ENCODE measurements at places on chromosomes 4 and X.

- DNase-seq = no peak
Observed at GRCh38 chr4:184174571-184175488, 42.8 kb downstream of the ENPP6 start.

- no peak for DNase-seq
Observed at GRCh38 chr4:87316961-87317360, 5.7 kb downstream of the HSD17B13 start.

GRCh38 chr4:82648356-82648755, 86.6 kb upstream of the TMEM150C start:
- no peak for DNase-seq

- no peak for DNase-seq
Observed at GRCh38 chr4:152951348-152951747, 15.2 kb downstream of the FHDC1 start.

DNA sequence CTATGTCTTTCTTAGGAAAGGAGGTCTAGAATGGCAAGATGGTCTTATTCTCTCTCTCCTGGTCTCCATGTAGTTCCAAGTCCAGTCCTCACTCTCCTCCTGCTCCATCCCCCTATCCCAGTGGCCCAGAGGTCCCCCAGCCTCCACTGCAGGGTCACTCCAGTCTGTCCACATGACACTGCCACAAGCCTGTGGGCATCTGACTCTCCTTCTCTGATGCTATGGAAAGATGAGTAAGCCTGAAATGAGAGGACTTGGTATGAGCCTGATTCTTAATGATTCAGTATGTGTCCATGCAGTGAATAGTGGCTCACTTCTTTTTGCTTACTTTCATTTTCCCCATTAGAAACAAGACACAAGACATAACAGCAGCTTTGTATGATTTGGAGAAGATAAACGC, 516.8 kb upstream of the ADGRL3 start:
- no peak for DNase-seq

- no peak for DNase-seq
Observed at GRCh38 chrX:43663173-43663572, 7.1 kb downstream of the MAOA start.
